ENCODE measurements at places on chromosomes 3 and 15.

DNA sequence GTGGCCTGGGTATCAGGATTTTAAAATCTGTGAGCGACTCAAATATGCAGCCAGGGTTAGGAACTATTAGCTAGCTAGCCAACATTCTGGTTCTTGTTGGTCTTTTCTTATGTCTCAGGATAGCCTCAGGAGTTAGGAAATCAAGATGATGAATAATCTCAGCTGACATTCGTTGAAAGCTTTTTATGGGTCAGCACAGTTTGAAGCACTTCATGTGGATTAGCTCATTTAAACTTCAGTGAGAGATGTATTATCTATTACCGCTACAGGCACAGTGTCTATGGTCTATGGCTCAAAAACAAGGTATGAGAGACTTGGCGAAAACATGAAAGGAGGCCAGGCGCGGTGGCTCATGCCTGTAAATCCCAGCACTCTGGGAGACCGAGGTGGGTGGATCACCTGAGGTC lies 187.5 kb upstream of the THRB start:
- DNase-seq: no peak

DNA sequence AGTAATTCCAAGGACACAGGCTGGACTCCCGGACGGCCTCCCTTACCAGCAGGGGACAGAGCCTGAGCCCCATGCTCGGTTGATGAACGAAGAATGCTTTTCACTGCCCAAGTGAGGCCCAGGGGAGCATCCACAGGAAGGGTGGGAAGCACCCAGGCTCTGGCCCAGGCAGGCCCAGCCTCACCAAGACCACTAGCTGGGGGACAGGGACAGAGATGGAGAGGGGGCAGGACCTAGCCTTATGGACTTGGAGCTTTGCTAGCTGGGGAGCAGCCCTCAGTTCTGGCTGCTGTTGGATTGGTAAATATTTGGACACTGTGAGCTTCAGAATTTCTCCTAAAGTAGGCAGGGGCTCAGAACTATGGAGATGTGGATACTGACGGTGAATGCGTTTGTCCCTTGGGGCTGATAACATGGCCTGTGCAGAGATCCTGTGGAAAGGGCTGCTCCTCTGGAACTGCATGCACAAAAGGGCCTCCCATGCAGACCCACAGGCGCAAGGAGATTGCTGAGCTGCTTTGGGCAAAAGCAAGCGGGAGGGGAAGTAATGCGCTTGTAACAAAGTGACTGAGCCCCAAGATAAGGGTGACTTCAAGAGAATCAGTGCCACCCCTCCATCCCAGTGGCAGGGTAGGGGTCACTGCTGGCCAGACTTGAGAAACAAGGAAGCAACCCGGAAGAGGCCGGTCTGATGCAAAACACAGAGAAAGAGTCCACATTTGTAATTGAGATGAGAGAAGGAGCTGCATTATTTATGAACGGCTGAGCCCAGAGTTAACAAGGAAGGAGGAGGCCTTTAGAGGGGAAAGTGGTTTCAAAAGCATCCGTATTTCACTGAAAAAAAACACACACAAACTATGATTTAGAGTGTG lies 70.1 kb upstream of the MEF2A start:
- DNase-seq: no peak

- DNase-seq: no peak
These were observed 155.6 kb upstream of the GOLIM4 start for GRCh38 chr3:168251371-168251770.

DNA sequence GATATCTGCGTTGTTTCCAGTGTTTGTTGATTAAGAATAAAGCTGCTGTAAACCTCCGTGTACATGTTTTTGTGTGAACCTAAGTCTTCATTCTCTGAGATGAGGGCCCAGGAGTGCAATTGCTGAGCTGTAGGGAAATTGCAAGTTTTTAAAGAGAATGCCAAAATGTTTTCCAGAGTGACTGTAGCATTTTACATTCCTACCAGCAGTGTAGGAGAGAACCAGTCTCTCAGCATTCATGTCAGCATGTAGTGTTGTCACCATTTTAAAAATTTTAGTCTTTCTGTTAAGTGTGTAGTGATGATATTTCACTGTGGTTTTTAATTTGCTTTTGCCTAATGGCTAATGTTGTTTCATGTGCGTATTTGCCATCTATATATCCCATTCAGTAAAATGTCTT lies 3.4 kb upstream of the MGLL start:
- DNase-seq: no peak

All from SK-N-DZ (cell line).